Suppressor macrophage treated with lipopolysaccharide for 1 hour (primary cell): ENCODE measurements at places on chromosomes 5 and 9.
A peak's percentile ranks its signal among the peaks of the same experiment; 100 is the strongest.

GRCh38 chr9:94153905-94154304 is 69.6 kb downstream of the PTPDC1 start:
- DNase-seq = no peak

GRCh38 chr5:137706841-137707240 is 29.0 kb downstream of the KLHL3 start:
- DNase-seq = no peak

DNA sequence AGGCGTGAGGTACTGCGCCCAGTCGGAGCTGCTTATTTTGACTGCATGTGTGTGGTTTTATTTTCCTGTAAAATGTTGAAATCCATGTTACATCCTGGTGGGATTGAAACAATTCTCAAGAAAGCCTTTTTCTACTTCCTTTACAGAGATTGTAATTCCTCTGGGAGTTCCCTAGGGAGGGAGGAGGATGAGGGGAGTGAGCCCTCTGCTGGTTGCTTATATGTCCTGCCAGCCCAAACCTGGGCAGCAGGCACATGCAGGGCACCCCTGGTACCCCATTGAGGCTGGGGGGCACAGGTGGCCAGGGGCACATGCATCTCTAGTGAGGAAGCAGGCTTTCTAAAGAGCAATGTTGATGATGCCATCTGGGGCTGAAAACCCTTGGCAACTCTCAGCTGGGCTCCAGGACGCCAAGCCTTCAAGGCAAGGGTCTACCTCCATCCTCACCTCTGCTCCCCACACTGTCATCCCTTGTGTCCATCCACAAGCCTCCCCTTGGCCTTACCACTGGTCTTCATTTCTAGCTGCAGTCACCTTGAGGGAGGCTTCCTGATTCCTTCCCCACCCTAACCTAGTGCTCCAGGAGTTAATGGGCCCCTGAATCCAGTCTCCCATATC is 84.7 kb upstream of the TNFSF8 start:
- peak; percentile 67 for DNase-seq

GRCh38 chr9:37820142-37820541 is 19.5 kb downstream of the DCAF10 start:
- no peak for DNase-seq
